ENCODE measurements at places on chromosomes 11 and 22. TPM values are rescaled to one million over a fixed set of nuclear protein-coding genes. Genes with fewer than 3 reads are reported as not detected.

GRCh38 chr11:35784699-35785098 is 122.1 kb downstream of the TRIM44 start:
- no peak for DNase-seq

The CELF1 gene
- total RNA-seq, result 102 TPM

DNA sequence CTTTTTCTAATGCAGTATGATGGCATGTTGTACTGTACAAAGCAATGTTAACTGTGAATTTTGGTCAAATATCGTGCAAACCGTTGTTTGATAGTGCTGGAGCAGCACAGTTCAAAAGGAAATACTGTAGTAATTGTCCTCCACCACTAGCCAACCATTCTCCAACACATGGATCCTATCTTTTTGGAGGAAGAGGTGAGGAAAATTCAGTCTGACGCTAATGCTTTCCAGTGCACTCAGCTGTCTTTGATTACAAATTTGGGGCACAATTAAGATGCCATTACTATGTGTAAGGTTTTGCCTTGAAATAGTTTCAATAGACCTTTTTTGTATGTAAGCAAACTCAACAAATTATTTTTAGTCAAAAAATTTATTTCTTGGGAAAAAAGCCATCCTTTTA is 240.5 kb upstream of the CCDC179 start:
- DNase-seq, result no peak

DNA sequence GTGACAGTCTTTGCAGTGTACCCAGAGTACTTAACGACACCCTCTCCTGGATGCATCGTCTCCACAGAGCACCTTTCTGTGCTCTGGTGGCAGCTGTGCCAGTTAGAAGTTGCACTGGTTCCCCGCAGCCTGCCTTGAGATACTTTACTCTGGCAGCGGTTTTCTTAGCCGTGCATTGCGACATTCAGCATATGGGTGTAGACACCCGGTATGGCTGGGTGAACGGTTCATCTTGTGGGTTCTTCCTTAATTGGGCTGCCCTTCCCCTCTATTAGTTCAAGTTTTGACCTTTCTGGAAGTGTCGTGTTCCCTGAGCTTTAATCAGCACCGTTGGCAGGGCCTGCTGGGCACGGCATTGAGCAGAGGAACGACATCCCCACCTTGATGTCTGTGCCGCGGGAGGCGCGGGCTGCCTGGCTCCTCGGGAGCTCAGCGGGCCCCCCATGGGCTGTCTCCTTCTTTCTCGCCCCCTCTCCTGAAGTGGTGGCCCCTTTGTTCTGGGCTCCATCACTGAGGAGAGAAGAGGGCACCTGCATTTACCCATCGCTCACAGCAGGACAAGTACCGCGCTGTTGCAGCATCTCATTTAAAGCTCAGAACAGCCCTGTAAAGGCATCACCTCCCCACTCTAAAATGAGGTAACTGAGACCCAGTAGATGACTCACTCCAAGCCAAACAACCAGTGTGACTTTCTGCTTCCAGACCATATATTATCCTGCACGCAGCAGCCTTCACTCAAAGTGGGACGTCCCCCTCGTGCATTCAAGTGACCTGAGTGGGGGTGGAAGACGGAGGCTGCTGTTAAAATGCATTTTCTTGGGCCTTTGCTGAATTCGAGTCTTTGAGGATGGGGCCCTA is 13.3 kb downstream of the FAM83F start:
- no peak for DNase-seq

DNA sequence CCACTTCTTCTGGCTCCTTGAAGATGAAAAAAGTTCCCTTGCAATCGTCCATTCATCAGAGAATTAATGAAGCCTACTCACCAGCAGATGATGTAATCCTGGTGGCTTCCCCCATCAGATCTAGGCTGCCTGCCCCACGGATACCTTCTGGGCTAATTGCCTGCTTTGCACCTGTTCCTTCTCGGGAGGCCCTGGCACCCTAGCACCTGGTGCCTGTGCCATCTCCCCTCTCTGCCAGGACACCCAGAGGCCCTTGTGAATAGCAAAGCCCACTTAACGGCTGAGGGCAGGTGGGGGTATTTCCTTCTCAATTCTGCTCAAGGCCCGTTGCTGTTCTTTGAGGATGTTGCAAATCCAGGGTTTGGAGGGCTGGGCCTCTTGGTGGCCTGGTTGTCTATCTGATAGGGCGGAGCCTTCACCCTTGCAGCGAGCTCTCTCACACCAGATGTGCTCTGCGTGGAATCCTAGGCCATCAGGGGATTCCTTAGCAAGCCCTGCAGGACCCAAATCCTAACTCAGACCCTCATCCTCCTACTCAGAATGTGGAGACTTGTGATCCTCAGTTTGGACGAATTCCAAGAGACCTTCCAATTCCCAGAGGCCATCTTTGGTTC is at the start of gene LMO2:
LMO2 (minus strand) TSS at position 363 of the 614 bp plus-strand sequence. CDS start 22,360 bp downstream, outside the sequence.
- no peak for DNase-seq

- DNase-seq, result no peak
These were observed 7.8 kb downstream of the TUBA8 start for GRCh38 chr22:18118345-18118915.

DNA sequence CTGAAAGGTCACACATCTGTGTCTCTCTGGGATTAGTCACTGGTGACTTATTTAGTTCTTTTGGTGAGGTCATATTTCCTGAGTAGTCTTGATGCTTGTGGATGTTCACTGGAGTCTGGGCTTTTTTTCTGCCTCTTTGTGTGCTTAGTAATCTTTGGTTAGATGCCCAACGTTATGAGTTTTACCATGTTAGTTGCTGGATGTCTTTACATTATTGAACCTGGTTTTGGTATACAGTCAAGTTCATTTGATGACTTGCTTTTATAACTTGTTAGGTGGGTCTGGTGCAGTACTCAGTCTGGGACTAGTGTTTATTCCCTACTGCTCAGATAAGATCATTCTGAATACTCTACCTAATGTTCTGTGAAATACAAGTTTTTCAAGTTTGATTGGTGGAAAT is 26.2 kb upstream of the SLC37A2 start:
- DNase-seq, result no peak

The GRAP2 gene
- total RNA-seq, result 3.5 TPM

DNA sequence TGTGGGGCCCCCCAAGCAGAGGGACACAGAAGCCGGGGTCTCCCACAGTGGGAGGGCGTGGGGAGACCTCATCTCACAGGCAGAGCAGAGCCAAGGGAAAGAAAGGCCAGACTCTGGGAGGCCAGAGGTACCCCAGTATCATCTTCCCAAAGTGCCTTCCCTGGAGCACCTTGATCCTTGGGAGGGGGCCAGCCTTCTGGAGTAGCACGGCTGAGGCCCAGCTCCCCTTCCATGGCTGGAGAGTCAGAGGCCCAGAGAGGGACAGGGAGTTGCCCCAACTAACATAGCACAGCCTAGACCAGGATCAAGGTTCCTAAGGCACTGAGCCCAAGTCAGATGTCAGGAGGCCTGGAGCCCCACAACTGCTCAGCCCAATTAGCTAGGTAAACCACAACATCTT is 50.6 kb downstream of the ELFN2 start:
- DNase-seq, result no peak

GRCh38 chr11:103480421-103480820 is 371.2 kb downstream of the DYNC2H1 start:
- DNase-seq, result no peak

DNA sequence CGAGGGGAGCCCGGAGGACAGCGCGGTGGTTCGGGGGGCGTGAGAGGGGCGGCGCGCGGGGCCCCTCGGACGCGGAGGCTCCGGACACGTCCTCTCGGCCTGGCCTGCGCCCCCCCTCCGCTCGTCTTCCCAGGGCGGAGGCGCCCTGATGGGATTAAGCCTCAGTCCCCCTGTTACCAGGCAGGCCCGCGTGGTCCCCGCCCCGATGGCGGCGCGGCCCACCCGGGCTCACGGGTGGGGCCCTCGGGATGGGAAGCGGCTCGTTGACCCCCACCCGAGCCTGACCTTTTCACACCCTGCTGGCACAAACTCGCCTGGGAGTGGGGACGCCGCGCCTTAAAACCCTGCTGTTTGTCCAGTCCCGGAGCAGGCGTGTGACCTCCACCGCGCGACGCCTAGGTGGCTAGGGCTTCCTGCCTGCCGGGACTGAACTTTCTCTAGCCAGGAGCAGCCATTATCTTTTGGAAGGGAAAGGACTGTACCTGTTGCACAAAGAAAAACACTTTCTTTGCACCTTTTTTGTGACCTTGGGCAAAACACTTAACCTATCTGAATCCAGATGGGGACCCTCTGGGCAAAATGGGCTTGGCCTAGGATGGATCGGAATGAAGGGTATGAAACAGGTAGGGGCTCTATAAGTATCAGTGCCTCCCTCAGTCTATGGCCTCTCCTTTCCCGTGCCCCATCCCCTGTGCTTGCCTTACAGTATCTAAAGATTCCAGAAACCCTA is 1.0 kb downstream of the KIAA1671 start:
- no peak for DNase-seq

The SCGB1C1 gene
- not detected for total RNA-seq

DNA sequence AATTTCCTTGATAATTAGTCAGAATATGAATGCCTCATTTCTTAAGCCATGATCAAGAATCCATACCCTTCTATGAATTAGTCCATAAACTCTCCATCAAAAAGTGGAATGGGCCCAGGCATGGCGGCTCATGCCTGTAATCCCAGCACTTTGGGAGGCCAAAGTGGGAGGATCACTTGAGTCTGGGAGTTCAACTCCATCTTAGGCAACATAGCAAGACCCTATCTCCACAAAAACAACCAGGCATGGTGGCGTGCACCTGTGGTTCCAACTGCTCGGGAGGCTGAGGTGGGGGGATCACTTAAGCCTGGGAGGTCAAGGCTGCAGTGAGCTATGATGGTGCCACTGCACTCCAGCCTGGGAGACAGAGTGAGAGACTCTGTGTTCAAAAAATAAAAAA is 52.1 kb upstream of the SHANK2 start:
- DNase-seq, result no peak

The APOBEC3H gene
- not detected for total RNA-seq
